ENCODE measurements at places on chromosomes 6 and 20.

- peak; percentile 25 for DNase-seq
Observed at GRCh38 chr20:25623225-25623735, 534 bp downstream of the NANP start.

DNA sequence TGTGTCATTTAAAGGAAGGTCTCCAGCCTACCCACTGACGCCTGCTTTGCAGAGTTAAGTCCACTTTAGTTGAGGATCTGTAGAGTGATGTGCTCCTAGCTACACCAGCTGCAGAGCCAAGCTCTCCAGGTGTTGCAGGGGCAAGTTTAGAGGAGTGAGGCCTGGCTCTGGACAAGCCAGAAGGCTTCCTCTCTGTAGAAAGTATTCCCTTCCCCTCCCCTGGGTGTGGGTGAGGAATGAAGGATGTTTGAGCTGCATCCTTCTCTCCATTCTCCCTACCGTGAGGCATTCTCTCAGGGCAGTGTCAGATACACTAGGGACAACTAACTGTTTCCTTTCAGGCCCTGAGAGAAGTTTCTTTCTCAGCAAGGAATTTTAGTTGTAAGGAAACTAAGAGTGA is 66.5 kb downstream of the ELOVL5 start:
- DNase-seq, result no peak

- no peak for DNase-seq
Observed at GRCh38 chr6:7677229-7677628, 48.7 kb upstream of the BMP6 start.

GRCh38 chr20:41358717-41359116 is 7.9 kb downstream of the EMILIN3 start:
- DNase-seq, result no peak
